ENCODE measurements at places on chromosomes 2 and 18.
A peak's percentile ranks its signal among the peaks of the same experiment; 100 is the strongest.

DNA sequence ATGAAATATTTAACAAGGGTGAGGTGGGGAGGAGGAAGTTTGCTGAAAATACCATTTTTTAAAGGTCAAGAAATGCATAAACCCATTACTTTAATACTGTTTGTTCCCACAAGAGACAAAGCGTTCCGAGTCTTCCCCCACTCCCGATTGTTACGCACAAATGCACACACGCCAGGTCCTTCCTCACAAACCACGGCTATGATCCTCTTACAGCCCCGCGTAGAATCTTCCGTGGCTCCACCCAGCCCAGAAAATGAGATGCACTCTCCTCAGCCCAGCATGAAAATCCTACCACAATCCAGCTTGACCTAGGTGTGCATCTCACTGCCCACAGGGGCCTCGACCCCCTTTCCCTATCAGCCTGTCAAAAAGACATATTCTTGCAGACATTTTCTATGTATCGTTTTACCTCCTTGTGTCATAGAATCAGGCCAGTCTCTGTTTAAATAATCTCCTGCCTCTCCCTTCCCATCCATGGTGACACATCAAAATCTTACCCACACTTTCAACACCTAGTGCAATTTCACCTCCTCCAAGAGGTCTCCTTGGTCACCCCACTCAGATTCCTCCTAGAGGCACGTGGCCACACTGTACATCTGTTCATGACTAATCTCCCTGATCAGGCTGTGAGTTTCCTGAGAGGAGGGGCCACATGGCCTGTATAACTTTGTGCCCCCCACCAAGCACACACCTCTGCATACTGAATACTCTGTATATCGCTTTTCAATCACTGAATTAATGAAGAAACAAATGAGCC, 491.0 kb upstream of the KLHL29 start:
- DNase-seq: no peak

- no peak for DNase-seq
Observed at GRCh38 chr18:8951491-8951890, 151.0 kb upstream of the NDUFV2 start.

DNA sequence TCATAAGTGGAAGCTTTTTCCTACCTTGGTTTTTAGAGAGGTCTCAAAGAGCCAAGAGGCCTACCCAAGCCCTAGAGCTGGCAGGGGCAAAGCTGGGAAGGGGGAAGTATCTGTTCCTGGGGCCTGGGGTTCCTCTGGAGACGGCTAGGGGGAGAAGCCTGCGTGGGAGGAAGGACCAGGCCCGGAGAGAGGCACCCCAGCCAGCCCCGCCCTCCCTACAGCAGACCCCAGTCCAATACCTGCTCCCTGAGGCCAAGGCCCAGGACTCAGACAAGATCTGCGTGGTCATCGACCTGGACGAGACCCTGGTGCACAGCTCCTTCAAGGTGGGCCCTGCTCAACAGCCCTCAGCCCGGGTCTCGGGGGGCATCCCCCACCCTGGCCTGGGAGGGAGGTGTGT, 2.2 kb downstream of the CTDSP1 start:
- DNase-seq: no peak

DNA sequence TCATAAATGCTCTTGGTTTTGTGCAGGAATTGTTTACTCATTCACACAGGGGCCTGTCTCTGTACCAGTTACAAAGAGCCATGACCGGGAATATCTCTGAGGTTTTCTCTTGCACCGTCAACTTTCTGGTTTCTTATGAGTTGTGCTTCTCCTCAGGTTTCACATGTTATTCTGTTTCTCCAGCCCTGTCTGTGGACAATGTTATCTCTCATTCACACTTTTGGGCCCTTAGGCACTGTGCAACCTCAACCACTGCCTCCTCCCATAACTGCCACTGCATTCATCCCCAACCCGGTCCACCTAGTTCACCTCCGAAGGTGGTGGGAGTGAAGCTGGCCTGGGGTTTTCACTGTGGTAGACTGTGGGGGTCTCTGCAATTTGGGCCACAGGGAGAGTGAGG, 22.5 kb upstream of the NEDD4L start:
- DNase-seq: no peak

- DNase-seq: no peak
Observed at GRCh38 chr18:4318311-4318710, 136.8 kb downstream of the DLGAP1 start.

GRCh38 chr2:147739508-147739907, 105.3 kb upstream of the ACVR2A start:
- no peak for DNase-seq

DNA sequence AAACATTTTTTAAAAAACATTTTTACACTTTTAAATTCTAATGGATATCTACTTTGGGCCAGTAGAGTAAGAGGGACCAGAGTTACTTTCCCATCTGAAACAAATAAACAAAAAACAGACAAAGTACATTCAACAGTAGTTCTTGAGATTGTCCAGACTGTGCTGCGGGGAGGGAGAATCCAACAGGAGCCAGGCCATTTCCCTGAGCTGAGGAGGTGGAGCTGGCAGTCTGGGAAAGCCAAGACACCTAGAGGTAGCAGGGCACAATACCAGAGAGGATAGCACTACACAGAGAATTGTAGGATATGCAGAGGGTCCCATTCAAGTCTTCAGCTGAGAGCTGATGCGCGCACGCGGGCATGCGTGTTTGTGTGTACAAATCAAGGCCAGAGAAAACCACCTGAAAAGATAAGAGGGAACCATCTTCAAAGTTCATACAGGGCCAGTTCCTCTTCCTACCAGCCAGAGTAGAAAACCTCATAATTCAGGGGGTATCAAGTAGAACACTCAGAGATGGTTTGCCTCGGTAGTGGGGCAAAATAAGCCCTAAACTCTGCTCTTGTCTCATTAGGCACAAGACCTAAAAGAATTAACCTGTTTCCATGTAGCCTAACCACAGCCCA, 44.0 kb downstream of the PTRHD1 start:
- no peak for DNase-seq

DNA sequence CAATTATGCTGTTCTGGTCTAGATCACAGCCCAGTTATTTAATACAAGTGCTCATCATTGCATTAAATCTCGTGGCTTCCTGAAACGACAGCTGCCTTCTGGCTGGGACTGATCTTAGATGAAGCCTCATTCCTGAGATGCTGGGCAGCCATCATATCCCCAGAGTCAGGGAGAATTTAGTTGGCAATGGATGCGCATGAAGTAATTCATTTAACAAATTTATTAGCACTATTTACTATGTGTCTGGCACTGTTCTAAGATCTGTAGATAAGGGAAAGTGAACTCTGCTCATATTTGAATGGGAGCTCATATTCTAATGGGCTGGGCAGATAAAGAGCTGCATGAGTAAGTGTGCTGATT, 244.7 kb downstream of the KCNS3 start:
- DNase-seq: no peak

GRCh38 chr18:26656431-26656943, 108.1 kb upstream of the KCTD1 start:
- no peak for DNase-seq

DNA sequence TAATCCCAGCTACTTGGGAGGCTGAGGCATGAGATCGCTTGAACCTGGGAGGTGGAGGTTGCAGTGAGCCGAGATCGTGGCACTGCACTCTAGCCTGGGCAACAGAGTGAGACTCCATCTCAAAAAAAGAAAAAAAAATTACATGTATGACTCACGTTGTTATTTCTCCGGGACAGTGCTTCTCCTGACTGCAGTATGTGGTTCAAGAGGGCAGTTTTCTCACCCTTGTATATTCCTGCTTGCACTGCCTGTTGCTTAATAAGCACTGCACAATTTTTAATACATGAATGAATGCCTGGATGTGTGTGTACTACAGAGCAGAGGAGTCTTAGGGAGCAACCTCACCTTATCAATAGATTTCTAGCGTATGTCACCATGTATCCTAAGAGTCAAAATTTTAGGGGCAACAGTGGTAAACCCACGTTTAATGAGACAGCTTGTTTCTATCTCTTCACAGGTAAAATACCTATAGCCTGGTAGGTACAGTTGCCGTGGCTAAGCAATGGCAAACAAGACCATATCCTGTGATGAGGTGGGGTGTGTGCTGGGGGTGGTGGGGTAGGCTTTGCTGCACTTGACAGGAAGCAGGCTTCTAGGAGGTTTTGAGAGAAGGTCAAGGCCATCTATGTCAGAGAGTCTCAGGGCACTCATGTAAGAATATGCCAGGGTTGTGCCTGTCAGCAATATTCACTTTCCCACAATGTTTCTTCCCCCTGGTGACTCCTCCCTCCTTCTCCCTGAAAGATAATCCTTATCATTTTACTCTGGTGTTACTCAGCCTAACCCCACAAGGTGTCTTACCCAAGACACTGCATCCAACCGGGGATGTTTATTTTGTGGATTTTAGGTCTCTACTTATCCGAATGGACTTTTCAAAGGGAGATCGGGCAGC, 36.9 kb upstream of the MEX3C start:
- DNase-seq: no peak

DNA sequence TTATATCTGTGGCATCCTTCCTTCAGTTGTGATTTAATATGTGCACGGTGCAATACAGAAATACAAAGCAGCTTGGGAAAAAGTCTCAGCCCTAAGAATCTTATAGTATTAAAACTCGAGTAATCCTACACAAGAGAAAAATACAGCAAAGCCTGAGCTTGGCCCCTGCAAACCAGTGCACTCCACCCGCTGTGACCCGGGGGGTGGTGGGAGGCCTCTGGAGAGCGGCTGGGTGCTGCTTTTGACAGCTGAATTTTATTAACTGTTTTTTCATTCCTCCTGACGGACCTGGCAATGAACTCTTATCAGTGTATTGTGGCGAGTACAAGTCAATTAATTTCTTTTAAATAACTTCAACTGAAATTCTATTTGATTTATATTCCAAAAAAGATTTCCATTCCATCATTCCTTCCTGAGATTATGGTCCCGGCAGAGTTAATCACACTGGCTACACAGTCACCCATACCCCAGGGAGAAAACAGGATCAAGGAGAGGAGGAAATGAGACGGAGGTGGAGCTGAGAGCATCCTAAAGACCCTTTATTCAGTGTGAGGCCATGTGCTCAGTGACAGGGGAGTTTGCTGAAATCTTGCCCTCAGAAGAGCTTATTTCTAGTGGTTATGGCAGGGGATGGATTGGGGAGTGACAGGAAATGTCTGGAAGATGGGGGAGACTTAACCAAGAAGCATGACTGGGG, 124.8 kb downstream of the KLHL29 start:
- DNase-seq: no peak

DNA sequence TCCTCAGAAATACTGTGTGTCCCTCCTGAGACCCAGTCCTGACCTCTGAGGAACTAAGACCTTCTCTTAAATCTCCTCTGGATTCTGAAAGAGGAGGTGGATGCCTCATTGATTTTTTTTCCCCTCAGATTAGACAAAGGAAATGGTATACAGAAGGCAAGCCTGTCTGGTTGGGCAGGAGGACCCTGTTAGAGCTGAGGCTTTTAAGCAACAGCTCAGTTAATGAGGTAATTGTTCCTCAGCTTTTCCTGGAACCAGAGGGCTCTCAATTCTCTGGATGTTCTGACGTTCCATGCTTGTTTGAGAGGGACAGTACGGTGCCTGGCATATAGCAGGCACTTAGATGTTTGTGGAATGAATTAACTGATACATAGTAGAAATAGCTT, 61.7 kb upstream of the MCFD2 start:
- DNase-seq: no peak

DNA sequence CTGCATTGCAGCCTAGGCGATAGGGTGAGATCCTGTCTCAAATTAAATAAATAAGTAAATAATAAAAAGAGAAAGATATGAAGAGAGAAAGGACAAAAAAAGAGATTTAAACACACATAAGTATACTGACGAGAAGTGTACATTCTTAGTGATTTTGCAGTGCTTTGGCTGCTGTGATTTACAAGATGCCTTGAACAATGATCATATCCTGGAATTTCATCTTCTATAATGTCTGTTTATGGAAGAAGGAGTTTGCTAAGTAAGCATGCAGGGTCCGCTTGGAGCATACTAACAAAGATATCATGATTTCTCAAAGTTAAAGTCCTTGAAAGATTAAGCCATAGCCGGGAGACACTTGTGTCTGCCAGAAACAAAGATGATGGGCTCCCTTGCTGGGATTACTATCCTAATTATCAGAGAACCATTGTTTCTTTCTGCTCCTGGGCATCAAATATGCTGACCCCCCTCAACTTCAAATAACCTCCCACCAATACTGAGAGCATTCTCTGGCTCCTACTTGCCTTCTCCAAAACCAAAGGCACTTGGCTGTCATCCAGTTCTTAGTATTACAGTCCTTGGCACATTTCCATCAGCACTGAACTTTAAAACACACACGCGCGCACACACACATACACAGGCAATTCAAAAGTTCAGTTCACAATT, 47.5 kb upstream of the STAM2 start:
- DNase-seq: no peak

DNA sequence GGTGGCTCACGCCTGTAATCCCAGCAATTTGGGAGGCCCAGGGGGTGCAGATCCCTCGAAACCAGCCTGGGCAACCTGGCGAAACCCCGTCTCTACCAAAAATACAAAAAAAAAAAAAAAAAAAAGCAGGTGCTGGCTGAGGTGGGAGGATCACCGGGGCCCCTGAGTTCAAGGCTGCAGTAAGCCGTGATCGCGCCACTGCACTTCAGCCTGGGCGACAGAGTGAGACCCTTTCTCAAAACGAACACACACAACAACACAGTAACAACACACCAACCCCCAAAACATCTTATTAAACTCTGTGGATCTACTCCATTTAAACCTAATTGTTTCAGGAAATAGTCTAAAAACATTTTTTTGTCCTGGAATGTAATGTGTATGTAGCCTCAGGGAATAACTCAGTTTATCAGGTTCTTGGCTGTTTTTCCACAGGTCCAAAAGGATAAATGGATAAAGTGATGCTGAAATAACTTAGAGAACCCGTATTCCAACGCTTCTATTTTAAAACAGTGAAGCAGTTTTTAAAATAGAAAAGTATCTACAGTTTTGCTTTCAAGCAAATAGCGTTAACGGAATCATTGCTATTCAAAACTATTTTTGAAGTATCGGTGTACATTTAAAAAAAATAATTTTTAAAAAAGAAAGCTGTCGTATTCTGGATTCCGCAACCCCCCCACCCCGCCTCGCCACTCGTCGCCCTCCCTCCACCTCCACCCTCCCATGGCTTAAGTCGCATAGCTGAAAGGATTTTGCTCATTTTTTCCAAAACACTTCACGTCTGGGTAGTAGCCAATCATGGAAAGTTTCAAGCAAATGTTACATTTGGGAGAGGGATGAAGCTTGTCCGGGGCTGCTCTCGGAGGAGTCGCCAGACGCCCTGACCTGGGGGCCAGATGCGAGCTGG, 895 bp upstream of the GLS start:
- peak; percentile 71 for DNase-seq

DNA sequence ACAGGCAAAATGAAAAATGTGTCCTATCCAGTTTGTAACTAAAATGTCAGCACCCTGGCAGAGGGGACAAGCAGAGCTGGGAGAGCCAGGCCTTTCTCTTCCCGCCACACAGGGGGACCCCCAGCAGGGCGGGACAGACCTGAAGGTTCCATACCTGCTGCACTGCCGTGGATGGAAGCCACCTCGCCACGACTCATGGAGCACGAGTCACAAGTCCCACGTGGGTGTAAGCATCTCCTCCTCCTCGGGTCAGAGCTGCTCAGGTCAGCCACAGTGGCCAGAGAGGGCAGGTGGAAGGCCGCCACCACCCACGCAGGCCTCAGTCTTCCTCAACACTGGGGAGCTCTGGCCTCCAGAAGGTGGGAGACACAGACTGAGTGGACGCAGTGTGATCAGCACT, 21.0 kb downstream of the C1QL2 start:
- no peak for DNase-seq

Data from posterior cingulate gyrus (tissue), 11 donors.